ENCODE measurements at places on chromosomes 4 and X.
A peak's percentile ranks its signal among the peaks of the same experiment; 100 is the strongest.

GRCh38 chr4:48100256-48100655 is 33.8 kb downstream of the TXK start:
- DNase-seq, result no peak

- DNase-seq, result no peak
Observed at GRCh38 chr4:74061430-74061829, 22.9 kb upstream of the CXCL3 start.

DNA sequence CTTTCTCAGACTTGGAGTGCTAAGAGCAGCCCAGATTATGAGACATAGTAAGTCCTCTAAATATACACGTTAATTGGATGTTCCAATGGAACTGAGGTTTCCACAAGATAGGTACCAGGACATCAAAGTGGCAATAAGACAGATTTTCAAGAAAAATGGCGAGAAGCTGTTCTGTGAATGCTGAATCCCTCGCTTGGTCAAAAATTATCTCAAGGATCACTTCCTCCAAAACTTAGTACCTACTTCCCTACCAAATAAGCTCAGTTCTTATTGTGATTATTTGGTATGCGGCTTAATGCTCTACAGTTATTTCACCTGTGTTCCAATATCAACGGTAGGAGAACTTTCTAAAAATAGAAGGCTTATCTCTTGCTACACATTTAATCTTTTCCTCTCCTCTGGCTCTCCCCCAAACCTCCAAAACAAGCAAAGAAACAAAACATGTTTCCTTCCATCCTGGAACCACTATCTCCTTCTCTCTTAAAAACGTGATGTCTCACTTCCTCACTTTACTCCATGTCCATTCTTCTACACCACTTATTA is 14.7 kb downstream of the PDGFC start:
- DNase-seq, result no peak

GRCh38 chr4:94642561-94642866 is 115.2 kb upstream of the BMPR1B start:
- DNase-seq, result no peak

GRCh38 chr4:58247792-58248191 is 1137.6 kb upstream of the IGFBP7 start:
- DNase-seq, result no peak

DNA sequence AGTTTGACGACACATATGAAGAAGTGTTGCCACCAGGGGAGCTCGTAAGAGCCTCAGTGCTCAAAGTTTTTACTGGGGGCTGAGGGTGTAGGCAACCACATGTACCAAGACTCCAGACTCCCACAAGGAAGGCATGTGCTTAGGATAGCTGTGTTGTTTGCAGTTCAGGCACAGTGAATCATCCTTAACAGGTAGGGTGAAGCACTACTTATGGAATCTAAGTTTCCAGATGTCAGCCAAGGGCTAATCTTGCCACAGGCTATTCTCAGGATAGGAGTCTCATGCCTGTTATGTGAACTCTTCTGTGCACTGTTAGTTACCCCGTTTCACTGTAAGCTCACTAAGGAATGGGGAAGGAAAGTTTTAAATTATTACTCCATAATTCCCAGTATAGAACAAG is 202.6 kb downstream of the TMA16 start:
- peak; percentile 2 for DNase-seq

DNA sequence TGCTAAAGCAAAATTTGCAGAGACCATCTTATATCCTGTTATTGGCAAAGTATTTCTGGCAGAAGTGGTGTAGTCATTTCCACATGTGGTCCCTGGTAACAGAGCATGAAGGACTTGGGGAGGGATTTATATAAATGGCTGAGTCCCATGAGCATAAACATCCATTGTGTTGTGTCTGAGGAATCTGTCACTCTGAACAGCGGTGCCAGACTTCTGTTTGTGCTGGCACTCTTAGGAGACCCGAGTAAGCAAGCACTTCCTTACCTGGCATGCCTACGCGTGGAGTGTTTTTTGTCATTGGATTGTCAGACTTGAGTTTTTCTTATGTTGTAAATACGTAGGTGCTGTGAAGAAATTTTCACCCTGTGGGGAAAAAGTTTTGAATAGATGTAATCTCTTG is 285.9 kb downstream of the ARHGAP10 start:
- DNase-seq, result no peak

- no peak for DNase-seq
Observed at GRCh38 chr4:37609626-37610025, 76.5 kb downstream of the RELL1 start.

GRCh38 chrX:37785569-37785968 is 5.7 kb downstream of the CYBB start:
- no peak for DNase-seq

- DNase-seq, result peak; percentile 0
Observed at GRCh38 chr4:70183168-70183939, 12.2 kb upstream of the ODAM start.

DNA sequence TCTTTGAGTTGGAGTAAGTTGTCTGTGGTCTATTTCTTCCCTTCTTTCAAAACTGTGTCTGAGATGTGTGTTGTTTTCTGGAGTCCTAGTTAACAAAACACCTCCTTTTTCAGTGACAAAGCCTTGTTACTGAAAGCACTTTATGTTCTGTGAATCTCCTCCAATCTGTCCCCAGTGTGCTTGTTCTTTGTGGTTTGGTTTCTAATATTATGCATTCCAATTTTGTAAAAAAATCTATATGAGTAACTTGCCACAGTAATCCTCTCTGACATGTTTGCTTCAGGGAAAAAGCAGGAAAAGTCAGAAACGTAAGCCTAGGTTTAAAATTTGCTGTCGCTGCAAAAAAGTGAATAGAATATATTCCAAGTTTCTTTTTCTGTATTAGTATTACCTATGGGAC is 12.4 kb downstream of the PRRG1 start:
- DNase-seq, result no peak

DNA sequence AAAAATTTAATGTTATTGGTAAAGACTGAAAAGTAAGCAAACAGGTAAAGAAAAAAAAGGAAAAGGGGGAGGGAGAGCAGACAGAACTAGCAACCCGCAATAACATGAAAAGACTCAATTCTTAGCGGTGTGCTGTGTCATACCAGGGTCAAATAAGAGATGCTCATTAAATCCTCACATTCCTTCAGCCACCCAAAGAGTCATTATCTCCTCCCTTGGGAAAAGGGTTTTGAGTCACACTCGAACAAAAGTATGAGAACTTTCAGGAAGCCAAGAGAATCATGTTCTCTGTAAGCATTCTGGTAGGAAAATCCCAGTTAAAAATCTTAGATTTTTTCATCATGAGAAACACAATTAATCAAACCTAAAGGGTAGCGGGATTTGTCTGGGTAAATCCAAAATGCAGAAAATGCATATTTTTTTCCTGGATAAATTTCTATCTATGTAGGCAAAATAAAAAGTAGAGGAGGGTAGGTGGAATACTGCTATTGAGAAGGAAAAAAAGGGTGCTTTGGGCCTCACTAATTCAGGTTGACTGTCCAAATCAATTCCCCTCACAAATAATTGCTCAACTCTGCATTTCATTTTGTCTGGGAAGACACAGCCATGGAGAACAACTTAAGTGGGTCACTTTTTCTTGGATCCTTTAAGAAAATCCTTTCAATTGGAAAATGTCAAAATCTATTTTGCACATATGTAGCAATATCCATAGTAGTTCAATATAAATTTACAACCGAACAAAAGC is 23.2 kb downstream of the TNIP3 start:
- DNase-seq, result no peak

DNA sequence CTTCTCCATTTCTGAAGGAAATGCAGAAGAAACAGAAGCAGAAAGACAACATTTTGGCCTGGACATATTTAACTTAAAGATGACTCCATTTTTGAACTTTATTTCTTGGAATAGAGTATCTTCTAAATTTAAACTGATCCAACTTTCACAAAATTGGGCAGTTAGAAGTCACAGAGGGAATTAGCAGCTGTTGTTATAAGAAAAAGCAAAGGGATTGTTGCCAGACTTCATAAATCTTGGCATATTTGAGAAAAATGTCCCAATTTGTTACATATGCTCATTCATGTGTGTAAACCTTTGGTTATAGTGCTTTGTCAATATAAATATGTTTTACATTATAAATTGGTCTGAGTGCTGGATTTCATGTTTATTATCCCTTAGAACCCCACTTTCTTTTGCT is 3.4 kb downstream of the GLUD2 start:
- DNase-seq, result no peak

DNA sequence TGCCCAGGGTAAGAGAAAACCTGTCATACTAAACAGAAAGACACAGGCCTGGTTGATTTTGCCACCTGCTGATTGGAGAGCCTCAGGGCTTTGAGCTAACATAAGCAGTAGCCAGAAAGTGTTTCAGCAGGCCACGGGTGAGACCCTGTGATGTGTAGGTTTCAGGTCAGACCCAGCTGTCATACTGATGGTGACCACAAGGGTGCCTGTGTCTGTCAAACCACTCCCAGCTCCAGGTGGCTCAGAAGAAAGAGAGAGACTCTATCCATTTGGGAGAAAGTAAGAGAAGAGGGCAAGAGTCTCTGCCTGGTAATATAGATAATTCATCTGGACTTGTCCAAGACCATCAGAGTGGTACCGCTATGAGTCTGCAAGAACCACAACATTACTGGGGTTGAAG is 72.8 kb upstream of the NLRP2B start:
- no peak for DNase-seq

DNA sequence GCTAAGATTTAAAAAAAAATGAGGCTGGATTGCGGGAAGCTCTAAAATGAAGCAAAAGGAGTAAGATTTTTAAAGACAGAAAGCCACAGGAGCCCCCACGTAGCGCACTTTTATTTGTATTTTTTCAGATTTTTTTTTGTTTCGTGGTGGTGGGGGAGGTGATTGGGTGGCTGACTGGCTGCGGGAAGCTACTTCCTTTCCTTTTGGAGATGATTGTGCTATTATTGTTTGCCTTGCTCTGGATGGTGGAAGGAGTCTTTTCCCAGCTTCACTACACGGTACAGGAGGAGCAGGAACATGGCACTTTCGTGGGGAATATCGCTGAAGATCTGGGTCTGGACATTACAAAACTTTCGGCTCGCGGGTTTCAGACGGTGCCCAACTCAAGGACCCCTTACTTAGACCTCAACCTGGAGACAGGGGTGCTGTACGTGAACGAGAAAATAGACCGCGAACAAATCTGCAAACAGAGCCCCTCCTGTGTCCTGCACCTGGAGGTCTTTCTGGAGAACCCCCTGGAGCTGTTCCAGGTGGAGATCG is 908 bp downstream of the PCDH10 start:
- no peak for DNase-seq

GRCh38 chr4:122764071-122764820 is 31.7 kb downstream of the BBS12 start:
- no peak for DNase-seq

- DNase-seq, result no peak
Observed at GRCh38 chrX:86887341-86887740, 630.3 kb upstream of the KLHL4 start.

GRCh38 chrX:71958281-71958675 is 47.6 kb downstream of the NHSL2 start:
- DNase-seq, result no peak

GRCh38 chr4:20868108-20868507 is 167.8 kb downstream of the PACRGL start:
- no peak for DNase-seq

DNA sequence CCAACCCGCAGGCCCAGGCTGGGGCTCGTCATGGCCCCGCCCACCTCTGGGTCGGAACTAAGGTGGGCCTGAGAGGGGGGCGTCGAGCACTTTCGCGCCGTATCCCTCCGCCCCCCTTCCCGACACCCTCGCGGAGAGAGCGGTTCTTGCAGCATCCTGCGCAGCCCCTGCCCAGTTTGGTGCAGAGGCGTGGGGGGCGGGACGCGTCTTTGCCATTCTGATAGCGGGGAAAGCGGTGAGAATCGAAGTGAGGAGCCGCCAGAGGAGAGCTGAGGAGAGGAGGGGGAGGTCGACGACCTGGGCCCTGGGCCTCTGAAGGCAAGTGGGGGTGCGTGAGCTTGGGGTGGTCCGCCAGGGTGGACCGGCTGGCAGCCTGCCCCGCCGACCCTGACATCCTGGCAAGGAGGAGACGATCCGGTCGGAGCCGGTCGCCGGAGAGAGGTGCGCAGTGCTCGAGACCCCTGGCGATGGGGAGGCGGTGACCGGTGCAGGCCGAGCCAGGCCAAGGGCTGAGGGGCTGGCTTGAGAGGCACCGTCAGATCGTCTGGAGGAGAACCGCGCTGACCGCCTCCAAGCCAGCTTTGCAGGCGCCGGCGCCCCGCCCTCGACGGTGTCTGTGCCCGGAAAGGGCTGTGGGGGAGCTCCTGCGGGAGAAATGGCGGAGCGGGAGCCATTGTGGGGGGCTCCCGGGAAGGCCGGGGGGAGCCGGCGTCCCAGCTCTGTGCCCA is 25.5 kb downstream of the GPRASP3 start:
- no peak for DNase-seq

DNA sequence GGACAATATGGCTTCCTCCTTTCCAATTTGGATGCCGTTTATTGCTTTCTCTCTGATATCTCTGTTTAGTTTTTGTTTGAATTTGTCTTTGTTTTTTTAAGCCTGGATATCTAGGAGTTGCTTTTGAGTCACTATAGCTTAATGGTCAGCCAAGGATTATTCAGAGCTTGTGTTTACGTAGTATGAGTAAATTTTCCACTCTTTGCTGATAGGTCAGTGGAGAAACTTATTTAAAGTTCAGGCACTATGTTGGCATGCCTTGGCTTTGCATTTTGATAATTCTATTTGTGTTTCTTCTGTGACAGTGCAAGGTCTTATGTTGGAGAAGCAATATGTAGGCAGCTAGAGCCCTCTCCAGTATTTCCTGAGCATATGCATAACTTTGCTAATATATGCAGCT is 315.2 kb downstream of the GRID2 start:
- no peak for DNase-seq

- no peak for DNase-seq
Observed at GRCh38 chr4:161393602-161394001, 770.2 kb downstream of the FSTL5 start.

- DNase-seq, result peak; percentile 81
Observed at GRCh38 chr4:138199568-138200235, 42.4 kb downstream of the SLC7A11 start.

DNA sequence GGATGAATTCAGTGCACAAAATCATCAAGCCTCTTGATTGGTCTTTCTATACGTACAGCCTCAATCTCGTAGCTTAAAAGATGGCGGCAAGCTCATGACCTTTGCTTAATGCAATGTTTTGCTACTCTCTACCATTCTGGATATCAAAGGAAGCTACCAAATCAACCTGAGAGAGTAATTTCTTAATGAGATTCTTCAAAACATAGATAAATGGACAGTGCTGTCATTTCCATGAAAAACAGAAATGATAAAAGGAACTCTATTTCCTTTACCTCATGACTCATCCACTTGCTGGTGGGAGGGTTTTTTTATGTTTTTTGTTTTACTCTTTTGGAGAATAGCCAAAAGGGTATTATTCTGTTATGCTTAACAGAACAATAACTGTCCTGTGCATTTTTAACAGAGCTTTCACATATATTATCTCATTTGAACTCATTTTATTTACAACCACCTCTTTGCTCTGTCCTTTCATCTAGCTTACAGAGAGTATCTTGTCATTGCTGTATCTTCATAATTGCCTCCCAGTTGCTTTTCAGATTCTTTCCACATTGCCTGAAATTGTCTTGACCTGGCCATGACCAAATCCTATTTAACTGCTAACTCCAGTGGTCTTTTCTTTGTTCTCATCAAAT is 138.6 kb upstream of the GPR101 start:
- no peak for DNase-seq

GRCh38 chrX:153768311-153769157 is 4.5 kb downstream of the PLXNB3 start:
- no peak for DNase-seq

All from A549 (cell line).